ENCODE measurements at places on chromosomes 11 and 22.

- no peak for DNase-seq
Measured at GRCh38 chr22:30744224-30744623, 49.5 kb downstream of the OSBP2 start.

- DNase-seq: no peak
Measured at GRCh38 chr11:129698212-129698611, 117.4 kb upstream of the TMEM45B start.

DNA sequence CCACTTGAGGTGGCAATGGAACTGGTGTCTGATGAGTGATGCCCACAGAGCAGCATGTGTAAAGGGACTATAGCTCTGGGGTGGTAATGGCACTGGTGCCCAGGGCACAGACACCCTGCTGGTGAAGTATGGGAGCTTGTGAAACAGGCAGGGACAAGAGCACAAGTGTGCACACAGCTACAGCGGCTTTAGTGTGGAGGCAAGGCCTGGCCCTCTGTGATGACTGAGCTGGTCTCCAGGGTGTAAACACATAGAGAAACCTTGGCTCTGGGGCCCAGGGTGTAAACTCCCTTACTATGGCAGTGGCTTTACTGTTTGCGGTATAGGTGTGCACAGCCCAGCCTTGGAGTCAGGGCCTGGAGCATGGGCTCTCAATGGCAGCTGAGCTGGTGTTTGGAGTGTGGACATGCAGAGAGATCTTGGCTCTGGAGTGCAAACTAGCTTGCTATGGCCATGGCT is 46.3 kb downstream of the BIRC2 start:
- DNase-seq: no peak

DNA sequence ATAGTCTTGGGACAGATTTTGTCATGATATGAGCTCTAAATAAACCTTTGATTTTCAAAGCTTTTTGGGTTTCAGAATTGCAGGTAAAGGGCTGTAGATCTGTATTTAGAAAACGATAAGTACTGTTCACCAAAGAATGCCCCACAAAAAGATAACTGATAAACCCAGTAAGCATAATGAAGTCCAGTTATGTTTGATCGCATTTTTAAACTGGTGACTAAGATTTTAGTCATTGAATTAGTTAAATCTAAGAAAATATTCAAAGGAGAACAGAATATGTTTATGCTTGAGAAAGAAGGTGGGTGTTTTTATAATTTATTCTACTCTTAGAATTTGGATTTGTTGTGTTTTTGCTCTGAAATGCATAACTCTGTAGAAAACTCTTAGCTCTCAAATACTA is 11.6 kb downstream of the DEPDC7 start:
- DNase-seq: no peak

GRCh38 chr11:36233204-36233603 is 56.0 kb downstream of the COMMD9 start:
- no peak for DNase-seq

GRCh38 chr11:75152090-75152489 is 1.2 kb downstream of the SLCO2B1 start:
- DNase-seq: no peak

DNA sequence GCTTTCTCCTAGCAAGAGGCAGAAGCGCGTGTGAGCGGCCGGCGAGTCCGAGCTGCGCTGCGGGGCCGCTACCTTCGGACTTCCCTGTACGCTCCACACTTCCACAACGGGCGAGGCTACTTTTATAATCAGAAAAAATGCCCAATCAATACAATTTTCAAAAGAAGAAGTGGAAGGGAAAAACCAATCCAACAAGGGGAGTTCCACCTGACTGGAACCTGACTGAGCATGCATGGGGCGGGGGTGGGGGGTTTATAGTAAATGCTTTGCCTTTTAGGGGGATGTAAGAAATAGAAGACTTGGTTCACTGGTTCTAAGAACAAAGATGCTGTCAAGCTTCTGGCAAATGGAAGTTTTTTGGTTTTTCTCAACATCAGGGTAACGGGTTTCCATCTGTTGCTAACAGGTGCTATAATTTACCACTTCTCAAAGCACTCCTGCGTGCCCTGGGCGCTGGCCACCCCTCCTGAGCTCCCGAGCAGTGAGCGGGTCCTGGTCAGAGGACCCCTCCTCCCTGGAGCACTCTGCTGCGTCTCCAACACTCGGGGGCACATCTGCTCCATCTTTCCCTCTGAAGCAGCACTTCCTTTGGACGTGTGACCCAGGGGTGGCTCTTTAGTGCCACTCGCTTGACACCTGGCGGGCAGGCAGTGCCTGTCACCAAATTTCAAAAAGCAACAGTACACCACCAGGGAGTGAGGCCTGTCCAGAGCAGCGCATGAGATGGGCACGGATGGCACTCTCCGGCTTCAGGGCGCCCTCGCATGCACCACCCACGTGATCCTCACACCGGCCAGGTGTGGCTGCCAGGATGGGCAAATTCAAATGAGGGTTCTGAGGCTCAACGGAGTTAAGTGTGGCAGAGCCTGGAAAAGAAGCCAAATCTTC is 21.6 kb upstream of the BID start:
- DNase-seq: no peak

DNA sequence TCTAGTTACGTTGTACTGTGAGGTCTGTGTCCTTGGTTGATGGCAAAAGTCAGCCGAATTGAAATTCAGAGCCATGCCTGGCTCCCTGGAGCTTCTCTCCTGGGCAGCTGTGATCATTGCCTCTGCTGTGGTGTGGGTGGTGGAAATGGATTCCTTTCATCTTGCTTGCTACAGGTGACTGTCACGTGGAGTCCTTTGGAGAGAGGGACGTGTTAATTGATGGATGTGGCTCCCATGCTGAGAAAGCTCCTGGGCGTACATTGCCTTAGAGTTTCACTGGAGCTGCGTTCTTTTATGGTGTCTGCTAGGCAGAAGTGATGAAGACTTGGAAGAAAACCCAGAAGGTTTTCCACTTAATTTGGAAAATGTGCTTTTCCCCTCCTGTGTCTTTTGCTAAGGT is 41.9 kb upstream of the PPP6R3 start:
- no peak for DNase-seq

DNA sequence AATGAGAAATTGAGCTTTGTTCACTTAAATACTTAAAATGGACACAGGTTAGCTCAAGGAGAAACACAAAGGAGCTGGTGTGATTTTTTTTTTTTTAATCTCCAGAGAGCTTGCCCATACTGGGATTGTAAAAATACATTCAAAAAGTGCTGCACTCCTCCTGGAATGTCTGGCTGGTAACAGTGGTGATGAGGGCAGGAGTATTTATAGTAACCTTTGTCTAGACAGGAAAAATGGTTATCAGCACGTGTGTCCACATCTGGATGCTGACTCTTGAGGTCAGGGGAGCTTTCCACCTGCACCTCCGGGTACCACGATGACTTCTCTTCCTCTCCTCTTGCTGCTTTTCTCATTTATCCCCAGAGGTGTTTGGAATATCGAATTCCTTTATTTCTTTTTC is 30.1 kb downstream of the EXT2 start:
- DNase-seq: no peak

- peak; percentile 33 for DNase-seq
Measured at GRCh38 chr11:3341298-3341697, 37.6 kb downstream of the ZNF195 start.

GRCh38 chr11:45897556-45897955 is 9.5 kb downstream of the FREY1 start:
- no peak for DNase-seq

DNA sequence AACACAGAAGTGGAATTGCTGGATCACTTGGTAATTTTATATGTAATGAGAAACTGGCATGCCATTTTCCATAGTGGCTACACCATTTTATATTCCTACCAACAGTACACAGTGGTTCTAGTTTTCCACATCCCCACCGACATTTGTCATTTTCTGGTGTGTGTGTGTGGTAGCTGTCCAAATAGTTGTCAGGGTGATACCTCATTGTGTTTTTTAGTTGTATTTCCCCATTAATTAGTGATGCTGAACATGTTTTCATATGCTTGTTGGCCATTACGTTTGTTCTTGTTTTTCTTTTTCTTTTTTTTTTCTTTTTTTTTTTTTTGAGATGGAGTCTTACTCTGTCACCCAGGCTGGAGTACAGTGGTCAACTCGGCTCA is 12.2 kb downstream of the NEU3 start:
- DNase-seq: no peak

DNA sequence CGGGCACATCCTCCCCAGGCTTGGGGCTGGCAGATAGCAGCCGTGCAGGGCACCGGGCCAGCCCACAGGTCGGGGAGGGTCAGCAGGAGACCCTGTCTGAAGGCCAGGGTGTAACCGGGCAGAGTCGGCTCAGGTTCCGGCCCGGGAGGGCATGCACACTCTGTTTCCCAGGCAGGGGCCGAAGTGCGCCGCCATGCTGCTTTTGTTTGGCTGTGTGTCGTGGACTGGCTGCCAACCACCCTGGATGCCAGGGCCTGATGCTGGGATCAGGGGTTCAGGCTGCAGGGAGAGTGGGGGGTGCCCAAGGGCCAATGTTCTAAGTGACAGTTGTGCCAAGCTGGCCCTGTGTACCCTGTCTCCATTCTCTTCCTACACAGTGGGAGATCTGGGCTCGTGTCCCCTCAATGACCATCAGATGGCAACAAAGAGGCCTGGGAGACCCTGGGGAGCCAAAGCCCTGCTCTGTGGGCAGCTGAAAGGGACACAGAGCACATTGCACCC is 120.9 kb upstream of the B3GAT1 start:
- DNase-seq: no peak

DNA sequence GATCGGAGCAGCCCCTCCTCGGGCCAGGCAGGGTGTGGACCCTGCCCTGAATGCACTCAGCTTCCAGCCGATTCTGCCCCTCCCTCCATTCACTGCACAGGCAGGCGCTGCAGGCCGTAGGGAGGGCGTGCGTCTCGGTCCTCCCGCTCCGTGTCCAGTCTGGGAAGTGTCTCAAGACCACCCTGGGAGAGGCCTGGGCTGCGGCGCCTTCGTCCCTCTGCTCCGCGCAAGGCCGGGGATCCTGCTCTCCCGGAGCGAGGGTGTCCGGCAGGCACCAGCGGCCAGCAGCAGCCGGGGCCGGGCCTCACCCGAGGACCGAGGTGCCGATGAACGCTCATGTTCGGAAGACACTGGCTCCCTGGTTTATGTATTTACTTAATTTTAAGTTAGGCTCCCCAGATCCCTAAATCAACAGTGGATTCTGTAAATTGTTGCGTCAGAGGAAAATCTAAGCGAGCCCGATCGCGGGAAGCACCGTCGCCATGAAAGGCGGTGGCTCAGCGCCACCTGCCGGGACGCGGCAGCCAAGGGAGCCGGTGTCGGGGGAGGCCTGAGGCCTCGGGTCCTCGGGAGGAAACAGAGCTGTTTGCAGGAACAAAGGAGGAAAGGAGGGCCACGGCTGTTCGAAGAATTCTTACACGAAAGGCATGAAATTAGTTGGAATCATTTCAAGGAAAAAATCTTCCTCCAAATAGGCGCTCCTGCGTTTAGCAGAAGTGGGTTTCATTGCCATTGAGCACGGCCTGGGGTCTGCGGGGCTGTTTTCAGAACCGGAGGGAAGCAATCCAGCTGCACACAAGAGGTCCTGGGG is 195.3 kb downstream of the BRD1 start:
- DNase-seq: no peak

GRCh38 chr11:68941324-68942094 is 37.8 kb downstream of the IGHMBP2 start:
- DNase-seq: no peak

DNA sequence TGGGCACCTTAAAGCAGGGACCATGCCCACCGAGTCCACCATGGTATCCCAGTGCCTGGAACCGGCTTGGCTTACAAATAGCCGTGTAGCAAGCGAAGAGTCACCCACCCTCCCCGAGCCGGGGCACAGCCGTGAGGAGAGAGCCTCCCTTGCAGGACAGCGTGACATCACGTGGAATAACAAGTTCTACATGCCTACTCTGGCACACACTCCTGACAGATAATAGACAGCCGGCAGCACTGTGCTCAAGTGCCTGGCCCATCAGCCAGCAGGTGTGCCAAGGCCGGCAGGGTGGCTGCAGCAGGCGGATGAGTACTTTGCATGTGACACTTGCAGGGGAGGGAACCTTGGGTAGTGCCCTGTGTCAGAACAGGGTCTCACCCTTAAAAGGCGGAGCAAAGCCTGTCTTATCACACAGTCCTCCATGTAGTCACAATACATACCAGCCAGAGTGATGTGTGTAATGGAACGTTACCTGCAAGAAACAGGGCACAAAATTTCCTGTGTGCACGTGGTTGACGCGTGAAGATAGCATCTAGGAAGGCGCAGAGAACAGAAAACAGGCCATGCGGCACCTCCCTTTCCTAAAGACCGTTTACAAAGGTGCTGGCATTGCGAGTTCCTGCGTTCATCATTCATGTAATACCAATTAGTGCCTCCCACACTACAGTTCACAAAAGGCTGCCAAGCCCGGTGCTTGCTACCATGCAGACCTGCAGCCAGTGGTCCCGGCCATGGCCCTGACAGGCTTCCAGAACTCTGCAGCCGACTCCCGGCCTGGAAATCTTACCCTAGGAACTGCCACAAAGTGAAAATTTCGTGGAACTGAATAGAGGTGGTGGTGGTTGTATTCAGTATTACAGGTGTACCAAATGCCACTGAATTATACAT is 16.4 kb downstream of the TOM1 start:
- DNase-seq: no peak

GRCh38 chr11:44000731-44001130 is 47.0 kb upstream of the ACCSL start:
- DNase-seq: no peak

- DNase-seq: no peak
Measured at GRCh38 chr11:76310832-76311595, 69.9 kb downstream of the THAP12 start.

DNA sequence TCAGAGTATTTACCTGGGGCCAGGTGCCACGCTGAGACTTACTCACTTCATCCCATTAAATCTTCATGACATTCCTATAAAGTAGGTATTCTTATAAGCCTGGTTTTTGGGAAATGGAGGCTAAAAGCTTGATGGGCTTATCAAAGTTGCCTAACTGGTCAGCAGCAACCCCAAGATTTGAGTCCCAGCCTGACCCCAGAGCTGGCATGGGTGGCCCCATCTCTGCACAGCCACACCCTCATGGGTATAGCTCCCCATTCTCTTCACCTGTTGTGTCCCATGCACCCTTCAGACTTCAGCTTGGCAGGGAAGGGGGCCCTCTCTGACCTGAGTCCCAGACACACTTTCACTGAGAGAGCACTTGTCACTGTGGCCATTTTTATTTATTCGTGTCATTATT is 37.4 kb upstream of the TP53I11 start:
- no peak for DNase-seq

- DNase-seq: no peak
Measured at GRCh38 chr11:579830-580601, 3.7 kb downstream of the PHRF1 start.

- DNase-seq: no peak
Measured at GRCh38 chr22:50641696-50642607, 14.0 kb upstream of the ARSA start.
